ENCODE measurements at places on chromosomes 11 and 22.

DNA sequence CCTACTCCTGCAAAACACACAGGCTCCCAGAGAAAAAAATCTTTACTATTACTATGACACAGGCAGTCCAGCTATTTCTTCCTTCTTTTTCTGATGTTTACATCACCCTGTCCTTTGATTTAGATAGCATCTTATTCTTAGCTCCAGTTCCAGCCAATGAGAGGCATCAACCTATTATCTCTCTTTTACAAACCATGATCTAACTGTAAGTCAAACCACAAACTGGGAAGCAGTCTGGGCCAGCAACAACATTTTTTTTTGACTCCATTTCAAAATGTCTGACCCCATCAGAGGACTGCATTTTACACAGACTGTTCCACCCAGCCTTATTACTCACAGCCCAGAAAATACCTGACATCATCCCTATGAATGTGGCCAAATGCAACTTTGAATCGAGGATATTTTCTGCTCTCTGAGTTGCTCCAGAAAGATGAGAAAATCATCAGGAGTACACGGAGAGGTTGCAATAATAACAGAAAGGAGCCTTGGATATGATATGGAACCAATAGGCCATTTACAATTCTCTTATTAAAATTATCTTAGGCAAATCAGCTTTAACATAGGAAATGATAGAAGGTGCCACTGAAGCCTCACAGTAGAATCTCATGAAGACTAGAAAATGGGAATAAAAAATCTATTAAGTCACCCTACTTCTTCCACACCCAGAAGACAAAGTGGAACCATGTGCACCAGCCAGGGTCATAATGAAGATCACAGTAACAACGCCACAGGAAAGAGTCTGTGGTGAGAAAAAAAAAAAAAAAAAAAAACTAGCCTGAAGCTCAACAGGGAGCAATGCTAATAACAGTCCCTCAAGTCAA lies 21.2 kb downstream of the TBRG1 start:
- DNase-seq, result peak; percentile 11

DNA sequence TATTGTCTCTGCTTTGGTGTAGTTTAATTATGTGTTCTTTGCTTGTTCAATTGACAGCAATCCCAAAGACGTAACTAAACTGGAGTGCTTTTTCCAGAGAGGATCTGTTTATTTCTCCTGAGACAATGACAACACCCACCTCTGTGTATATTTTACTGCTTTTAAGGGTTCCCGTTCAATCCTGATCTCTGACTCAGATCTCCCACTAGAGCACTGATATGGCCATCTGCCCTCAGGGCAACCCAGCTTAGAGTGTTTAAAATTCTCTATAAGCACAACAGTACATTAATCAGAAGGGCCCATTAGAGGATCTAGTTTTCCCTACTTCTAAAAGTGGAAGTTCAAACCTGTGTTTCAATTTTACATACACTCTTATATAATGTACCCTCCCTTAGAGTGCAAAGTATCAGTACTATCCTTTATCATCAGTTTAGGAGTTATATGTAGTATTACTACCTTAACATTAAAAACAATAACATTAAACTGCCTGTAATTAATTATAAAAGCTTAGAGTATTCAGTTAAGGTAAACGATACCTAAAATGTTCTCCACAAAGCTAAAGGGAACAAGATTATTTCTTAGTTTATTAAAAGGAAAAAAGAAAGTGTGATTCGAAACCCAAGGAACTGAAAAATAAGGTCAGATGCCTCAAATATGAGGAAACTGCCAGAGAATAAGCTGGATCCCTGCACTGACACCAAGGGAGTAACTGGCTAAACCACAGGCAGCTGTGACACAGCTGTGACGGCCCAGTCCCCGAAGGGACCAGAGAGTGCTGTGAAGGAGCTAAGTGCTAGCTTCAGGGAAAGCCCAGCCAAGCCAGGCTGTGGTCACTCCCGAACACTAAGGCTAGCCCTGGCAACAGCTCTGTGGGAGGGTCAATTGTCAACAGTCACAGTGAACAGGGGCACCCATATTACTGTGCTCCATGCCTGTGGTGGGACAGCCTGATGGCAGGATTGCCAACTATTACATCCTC lies 15.2 kb downstream of the UFD1 start:
- DNase-seq, result no peak

GRCh38 chr11:93668171-93668570 lies 6.7 kb downstream of the CEP295 start:
- DNase-seq, result no peak

- DNase-seq, result peak; percentile 83
Observed at GRCh38 chr11:117010808-117011540, 87.3 kb downstream of the SIK3 start.

GRCh38 chr11:92272651-92273050 lies 48.0 kb downstream of the FAT3 start:
- DNase-seq, result no peak

- no peak for DNase-seq
Observed at GRCh38 chr11:93567401-93567895, 24.3 kb upstream of the SMCO4 start.

DNA sequence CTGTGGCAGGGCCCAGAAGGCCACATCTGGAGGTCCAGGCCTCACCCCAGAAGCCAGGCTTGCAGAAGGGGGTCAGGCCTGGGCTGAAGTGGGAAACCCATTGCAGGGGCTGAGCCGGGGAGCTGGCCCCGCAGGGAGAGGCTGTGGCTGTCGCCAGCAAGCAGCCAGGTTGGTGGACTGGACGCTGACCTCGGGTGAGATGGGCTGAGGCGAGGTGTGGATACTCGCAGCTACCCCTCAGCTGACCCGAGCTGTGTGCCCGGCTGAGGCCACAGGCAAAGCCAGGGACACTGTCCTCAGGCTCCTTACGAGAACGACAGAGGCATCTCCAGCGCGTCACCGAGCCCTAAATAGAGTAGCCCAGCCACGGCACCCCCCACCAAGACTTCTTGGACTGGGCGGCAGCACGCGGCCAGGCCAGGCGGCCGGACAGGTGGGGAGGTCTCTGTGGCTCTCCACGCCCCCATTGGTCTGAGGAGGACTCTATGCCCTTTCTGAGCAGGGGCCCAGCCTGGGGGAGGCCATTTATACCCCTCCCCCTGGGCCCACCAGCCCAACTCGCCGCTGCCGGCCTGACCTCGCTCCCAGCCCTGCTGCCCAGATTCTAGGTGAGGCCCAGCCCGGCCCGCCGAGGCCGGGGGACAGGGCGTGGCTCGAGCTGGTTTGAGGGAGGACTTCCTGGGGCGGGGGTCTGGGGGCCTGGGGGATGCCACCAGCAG lies at the start of gene TNNI2:
TSS of gene TNNI2 (plus strand) at position 556 of the 719 bp plus-strand sequence. CDS start 716 bp downstream, outside the sequence.
- no peak for DNase-seq

GRCh38 chr11:18618342-18619025 lies 15.7 kb downstream of the SPTY2D1 start:
- no peak for DNase-seq

DNA sequence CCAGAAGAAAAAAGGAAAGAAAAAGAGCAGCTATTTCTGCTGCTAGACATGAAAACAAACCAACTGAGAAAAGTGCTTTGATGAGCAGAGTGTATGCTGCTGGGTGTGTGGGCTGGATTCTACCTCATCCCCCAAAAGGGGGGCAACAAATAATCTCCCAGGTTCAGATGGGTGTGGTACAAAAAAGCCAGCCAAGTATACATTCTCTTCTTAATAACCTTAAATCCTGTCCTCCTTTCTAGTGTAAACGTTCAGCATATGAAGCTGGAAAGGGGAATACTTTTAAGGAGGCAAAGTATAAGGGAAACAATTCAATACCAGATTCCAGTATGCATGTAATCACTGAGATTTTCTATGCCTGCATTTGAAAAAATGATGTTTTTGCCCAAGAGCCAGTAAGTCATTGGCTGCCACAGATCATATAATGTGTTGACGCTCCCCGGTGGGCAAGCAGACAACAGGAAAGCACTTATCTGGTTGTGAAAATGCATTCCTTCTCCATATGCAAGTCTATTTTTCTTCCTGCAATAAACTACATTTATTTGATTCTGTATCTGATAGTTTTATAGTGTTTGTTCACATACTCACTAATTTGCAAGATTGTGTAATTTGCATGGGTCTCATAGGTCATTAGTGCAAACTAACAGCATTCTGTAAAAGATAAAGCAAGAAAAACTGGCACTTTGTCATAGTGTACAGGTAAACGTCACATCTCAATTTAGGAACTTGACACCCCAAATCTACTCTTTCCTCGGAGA lies 201.1 kb downstream of the CADM1 start:
- no peak for DNase-seq

GRCh38 chr11:61684870-61685616 lies 4.9 kb downstream of the DAGLA start:
- DNase-seq, result no peak

DNA sequence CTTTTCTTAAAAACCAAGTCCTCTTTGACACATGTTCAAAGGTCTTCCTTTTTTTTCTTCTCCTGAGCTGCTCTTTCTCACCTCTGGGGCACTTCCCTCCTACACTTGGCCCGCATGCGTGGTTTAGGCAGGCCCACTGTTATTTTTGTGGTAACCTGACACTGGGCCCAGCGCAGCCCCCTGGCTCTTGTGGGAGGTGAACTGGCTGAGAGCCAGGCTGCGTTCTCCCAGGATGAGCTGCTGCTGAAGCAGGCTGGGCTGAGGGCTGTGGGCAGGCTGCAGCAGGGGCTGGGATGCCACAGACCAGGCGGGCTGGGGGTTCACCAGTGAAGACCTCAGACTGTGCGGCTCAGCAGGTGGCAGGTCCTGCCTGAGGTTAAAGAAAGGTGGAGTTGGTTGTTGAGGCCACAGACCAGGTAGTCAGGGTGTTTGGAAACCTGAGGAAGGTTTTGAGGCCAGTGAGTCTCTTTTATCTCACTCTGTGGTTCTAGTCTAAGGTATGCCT lies 72.4 kb downstream of the TEAD1 start:
- DNase-seq, result no peak

DNA sequence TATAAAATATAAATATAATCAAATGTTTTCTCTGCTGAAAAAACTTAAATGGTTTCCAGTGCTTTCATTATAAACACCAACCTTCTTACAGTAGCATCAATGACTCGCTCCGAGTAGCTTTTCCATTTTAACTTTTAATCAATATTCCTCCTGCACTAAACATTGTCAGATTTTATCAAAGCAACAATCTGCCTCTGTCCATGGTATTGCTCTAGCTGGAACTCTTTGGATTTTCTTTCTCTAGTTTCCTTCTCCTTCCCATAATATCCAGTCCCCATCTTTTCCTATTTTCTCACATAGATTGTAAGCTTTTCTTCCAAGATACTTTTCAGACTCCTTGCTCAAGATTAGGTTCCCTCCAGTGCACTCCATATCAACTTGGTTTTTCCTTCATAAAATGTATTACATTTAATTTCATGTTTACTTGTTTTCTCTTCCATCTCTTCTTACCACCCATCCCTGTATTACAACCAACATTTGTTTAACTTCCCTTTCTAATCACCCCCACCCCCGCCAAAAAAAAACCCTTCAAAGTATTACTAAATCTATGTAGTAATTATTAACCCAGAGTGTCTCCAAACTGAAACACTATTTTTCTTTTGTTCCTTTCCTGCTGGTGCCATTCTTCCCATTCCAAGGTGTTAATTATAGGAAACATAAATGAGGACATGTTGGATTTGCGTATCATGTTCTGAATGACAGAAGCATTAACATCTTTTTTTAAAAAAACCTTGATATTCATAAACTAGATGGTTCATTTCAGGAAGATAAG lies 716.5 kb downstream of the NELL1 start:
- no peak for DNase-seq
